ENCODE measurements at places on chromosomes 11 and 22.
A peak's percentile ranks its signal among the peaks of the same experiment; 100 is the strongest.

DNA sequence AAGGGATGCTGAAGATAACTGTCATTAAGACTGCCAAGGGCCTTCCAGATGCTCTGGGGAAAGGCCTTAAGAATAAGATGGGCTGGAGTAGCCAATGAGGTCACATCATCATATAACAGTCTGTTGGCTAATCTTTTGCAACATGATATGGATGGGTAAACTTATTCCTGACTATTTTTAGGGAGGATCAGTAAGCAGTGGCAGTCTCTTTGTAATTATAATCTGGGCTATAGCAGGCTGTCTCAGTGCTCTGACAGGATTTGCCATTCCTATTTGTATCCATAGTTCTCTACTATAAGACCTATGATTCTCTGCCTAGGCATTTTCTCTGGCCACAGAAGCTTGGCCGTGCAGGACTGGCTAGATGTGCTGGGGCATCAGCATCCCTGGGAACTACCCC lies 16.1 kb upstream of the CALCB start:
- no peak for DNase-seq

DNA sequence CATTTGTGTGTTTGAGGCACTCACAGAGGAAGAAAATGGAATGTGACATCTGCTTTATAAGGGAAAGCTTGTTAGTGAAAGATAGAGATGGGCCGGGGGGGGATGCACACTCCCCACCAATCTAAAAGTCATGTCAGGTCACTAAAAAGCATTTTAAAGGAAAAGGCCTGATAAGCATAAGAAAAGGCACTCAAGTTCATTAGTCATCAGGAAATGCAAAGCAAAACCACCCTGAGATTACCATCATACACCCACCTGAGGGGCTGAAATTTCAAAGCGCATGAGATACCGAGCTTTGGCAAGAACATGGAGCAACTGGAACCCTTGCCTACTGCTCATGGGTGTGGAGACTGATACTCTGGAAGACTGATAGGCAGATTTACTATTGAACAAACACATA lies 77.9 kb upstream of the ANO1 start:
- no peak for DNase-seq

GRCh38 chr11:117815262-117815803 lies 9.2 kb downstream of the FXYD2 start:
- DNase-seq = peak; percentile 91

GRCh38 chr11:119320776-119321524 lies 4.0 kb upstream of the MCAM start:
- DNase-seq = peak; percentile 53

DNA sequence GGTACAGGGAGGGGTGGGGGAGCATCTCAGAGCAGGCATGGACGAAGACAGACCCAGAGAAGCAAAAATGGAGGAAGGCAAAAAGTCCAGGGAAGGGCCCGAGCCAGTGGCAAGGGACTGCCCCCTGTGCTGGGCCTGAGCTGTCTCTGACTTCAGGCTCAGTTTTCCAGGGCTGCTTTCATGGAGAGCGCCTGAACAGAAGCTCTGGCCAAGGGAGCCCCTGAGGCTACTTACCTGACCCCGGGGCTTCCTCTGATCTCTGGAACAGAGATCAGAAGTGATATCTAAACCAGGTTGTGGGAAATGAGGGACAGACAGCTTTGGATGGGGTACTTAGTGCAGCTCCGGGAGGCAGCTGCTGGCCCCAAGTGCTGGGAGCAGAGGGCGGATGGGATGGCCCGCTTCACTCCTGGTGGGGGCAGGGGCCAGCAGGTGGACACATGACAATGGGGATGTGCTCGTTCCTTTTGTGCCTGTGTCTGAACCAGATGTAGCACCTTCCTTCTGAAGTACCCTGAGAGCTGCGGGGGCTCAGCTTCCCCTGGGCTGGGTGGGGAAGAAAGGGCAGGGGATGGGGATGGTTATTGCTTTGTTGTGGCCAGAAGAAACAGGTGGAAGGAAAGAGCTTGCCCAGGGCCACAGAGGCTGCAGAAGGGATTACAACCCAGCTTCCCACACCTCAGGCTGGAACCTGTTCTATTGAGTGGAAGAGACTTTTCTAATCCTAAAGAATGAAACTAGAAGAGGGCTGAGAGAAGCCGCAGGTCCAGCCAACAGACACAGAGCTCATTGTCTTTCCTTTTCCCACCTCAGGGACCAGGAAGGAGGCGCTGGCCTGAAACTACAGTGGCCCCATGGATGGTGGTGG lies 5.7 kb downstream of the LRRC10B start:
- DNase-seq = no peak

DNA sequence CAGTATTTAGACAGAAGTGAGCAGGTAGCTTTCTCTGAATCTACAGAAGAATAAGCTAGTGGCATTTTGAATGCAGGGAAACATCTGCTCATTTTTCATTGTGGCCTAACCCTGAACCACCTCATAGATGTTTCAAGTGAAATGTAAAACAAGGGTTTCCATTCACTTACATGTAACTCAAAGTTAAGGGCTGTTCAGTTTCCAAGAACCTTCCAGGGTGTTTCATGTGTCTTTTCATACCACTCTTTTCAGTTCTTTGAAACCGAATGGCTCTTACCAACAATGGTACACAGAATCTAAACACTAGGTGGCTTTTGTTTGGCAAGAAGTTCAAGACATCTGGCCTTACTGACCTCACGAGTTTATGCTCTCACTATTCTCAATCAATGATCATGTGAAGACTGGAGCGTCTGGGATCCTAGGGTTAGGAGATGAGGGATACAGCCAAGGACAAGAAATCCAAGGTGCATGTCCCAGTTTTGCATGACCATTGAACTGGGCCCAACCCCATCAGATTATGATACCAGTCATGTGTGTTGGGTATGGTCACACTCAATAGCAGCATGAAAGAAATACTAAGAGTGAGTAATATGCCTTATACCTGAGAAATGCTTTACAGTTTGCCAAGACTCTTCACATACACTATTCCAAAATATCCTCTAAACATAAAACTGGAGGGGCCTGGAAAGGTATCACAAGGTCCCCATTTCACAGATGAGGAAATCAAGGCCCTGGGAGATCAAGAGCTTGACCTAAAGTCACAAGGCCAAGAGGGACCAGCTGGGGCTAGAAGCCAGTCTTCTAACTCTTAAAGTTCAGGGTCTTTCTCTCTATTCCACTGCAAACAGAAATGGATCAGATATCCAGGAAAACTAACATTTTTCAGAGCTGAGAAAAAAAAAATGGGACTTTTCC lies 92.7 kb downstream of the ETS1 start:
- DNase-seq = no peak

DNA sequence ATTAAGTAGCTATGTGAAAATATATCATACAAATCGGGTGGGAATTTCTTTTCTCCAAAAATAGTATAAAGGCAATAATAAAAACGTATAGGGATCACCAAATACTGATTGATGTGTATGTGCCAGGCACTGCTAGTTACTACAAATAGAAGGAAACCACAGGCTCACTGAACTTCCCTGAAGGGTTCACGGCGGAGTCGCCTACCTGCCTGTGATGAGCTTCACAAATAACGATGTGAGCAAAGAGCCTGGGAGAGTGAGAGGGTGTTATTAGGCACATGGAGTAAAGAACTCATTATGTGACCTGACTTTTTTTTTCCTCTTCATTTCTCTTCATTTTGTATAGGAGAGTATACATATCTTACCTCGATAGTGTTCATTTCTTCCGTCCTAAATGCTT lies 36.0 kb upstream of the L3MBTL2 start:
- DNase-seq = no peak

GRCh38 chr11:128725630-128726319 lies 31.9 kb downstream of the FLI1 start:
- peak; percentile 84 for DNase-seq

DNA sequence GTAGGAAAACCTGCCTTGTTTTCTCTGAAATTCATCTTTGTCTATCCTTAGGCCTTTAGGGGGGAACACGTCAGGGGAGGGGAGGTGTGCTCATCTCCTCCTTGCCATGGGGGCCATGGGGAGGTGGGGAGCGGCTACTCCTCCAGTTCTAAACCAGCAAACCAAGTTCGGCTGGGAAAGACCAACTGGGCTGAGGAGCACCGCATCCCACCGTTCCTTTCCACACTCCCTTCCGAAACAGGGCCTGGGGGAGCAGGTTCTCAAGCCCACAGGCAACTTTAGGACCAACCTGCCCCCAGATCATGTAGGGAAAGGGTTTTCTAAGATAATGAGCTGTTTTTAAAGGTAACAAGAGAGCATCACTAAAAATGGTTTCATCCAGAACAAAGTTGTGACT lies 77.5 kb upstream of the PITPNB start:
- no peak for DNase-seq

DNA sequence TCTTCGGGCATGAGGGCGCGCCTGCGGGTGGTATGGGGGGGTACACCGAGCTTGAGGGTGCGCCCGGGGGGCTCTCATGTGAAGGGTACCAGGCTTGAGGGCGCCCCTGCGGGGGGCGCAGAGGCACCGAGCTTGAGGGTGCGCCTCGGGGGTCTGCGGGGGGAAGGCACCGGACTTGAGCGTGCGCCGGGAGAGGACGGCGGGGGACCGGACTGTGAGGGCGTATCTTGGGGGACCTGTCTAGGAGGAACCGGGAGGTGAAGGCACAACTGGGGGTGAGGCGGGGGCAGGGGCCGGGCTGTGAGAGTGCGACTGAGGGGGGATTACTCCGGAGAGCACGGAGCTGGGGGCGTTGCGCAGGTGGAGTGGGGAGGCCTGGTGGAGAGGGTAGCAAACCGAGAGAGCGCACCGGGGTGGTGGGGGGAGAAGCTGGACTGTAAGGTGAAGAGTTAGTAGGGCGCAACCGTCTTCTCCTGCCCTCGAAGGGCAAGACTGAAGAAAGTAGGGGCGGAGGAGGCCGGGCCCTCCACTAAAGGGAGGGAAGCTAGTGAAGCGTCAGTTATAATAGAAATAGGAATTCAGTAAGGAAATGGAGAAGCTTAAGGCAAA lies 1.1 kb upstream of the DDX6 start:
- peak; percentile 33 for DNase-seq

GRCh38 chr11:45890886-45891550 lies 5.6 kb downstream of the MAPK8IP1 start:
- DNase-seq = no peak

All from CD4-positive, alpha-beta T cell treated with Interleukin-10 for 1 hour (primary cell).